ENCODE measurements at places on chromosomes 13 and 19.

GRCh38 chr13:24995225-24995804, 100.6 kb upstream of the PABPC3 start:
- peak; percentile 61 for DNase-seq

GRCh38 chr13:80740071-80740470, 399.1 kb upstream of the SPRY2 start:
- DNase-seq: no peak

GRCh38 chr13:37211487-37211886, 106.0 kb upstream of the CSNK1A1L start:
- DNase-seq: no peak

GRCh38 chr19:52020506-52020905, 7.7 kb downstream of the ZNF614 start:
- DNase-seq: no peak

DNA sequence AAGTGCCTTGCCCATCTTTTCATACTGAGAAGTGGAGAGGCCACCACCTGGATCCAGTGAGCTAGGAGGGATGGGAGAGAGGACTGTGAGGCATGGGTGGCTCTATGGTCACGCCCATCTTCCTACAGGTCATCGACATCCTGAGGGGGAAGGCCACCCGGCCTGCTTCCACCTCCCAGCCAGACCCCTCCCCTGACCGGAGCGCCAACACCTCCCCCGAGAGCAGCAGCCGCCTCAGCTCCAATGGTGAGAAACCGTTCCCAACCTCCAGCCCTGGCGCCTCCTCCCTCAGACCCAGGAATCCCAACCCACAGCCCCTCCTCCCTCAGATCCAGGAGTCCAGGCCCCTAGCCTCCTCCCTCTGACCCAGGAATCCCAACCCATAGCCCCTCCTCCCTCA, 10.1 kb downstream of the BCL3 start:
- no peak for DNase-seq

DNA sequence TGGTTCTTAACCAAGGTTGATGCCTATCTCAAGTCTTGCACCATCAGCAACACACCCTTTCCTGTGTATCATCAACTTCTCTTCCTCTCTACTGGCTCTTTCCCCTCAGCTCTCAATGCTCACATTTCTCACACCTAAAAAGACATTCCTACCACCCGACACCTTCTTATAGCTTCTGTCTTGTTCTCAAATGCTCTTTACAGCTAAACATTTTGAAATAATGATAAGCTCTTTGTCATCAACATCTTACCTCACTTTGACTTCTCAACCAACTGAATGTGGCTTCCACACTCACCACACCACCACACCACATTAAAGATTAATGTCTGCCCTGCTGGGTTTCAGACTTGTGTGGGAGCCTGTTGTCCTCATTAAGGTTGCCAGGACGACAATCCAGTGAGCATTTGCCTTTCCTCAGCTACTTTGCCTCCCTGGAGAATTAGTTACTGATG, 67.8 kb downstream of the RXFP2 start:
- DNase-seq: peak; percentile 31

- no peak for DNase-seq
Measured at GRCh38 chr19:56142087-56142787, 1.1 kb downstream of the ZNF444 start.

- DNase-seq: peak; percentile 50
Measured at GRCh38 chr19:17448131-17448967, at the start of gene TMEM221. TSS of gene TMEM221 (minus strand) at chr19:17448668. CDS start at chr19:17448462, 206 bp downstream.

DNA sequence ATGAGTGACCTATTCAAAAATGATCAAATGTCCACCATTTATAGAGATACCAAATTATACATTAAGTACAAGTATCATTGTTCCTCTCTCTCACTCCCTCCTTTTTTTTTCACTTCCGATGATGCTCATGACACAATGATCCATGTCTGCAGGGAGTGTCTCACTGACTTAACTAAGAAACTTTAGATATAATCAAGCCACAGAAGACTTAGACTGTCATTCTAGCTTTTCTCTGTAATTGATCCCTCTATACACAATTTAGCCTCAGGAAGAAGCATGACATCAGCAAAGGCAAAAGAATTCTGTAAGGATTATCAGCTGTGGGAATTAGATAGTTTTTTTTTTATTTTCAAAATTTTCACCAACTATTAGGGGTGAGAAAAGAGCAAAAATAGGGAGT, 734.9 kb upstream of the PCDH9 start:
- DNase-seq: no peak

DNA sequence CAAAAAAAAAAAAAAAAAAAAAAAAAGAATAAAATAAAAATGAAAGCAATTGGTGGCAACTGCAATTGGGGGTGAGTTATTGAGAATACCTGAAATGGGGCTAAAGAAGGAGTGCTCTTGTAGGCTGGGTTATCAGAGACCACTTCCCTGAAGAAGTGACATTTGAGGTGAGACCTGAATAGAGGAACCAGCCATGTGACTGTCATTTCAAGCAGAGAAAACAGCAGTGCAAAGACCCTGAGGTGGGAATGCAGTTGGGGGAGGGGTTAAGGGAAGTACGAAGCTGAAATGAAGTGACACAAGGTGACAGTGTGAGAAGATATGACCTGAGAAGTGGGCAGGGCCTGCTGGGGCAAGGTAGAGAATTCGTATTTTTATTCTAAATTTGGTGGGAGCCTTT, 4.3 kb upstream of the PALM3 start:
- DNase-seq: no peak
